ENCODE measurements at places on chromosomes 5 and 9.

DNA sequence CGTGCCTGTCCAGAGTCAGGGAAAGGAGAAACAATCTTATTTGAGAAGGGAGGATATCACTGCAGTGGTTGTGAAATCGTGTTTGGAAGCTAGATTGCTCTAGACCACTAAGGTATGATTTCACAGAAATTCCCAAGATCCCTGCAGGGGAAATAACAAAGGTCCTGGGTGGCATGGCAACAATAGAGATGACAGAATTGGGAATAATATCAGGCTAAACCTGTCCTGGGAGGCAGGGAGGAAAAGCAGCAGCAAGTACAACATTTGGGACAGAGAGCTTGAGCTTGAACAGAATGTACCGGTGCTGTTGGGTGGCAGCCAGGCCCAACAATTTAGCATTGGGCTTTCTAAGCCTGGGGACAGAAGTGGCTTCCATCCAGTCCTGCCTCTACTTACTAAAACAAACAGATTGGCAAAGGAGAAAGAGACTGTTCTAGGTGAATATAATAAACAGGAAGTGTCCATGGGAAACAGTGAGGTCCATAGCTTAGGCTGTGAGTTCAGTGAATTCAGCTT lies 17.0 kb upstream of the ARHGAP26 start:
- no peak for DNase-seq

DNA sequence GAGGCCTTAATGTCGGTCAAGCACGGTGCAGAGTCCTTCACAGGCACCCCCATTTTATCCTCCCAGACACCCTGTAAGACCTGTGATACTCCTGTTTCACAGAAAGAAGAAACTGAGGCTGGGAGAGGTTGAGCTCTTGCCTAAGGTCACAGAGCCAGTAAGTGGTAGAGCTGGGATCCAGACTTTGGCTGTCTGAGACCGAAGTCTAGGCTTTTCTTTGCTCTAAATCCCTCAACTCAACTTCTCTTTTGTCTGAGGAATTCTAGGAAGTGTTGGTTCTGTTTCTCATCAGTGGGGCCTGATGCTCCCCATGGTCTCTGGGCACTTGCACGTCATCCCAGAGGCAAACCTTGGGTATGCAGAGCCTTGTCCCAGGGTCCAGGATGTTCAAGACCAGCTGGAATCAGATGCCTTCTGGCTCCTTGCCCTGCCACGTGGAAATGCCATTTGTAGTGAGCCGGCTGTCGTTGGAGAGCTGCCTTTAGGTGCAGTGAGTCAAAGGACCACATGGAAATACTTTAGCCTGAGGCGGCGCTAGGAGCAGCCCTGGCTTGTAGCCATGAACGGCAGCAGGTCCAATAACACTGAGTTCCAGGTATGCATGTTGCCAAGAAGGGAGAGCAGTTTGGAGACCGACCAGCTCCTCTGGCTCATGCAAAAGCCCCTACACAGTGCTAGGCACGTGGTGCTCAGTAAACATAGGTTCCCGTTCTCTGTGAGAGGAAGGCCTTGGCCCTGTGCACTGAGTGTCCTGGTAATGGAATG lies 9.2 kb downstream of the DCANP1 start:
- DNase-seq = peak; percentile 59

GRCh38 chr5:97135868-97136267 lies 6.5 kb downstream of the LIX1 start:
- DNase-seq = no peak

- no peak for DNase-seq
Observed at GRCh38 chr5:1789834-1790471, 9.7 kb downstream of the MRPL36 start.

GRCh38 chr5:158382473-158382872 lies 523.5 kb upstream of the CLINT1 start:
- peak; percentile 91 for DNase-seq
